Osteocyte (in vitro differentiated cells): ENCODE measurements at places on chromosomes 11 and 22.

GRCh38 chr11:3614742-3615171 lies 27.0 kb downstream of the ART5 start:
- no peak for DNase-seq

DNA sequence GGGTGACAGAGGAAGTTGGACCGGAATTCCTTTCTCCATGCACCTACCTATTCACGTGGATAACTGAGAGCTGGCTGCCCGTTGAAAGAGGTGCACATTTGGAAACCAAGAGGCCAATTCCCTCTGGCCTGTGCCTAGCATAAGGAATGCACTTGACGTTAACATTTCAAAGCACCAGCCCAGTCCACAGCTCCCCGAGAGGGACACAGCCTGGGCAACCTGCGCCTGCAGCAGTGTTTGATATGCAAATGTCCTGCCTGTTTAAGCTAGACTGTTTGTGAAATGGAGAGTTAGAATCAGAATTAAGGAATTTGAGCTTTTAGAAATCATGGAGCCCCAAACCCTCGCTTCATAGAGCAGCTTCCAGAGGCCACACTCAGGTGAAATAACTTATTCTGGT lies 126.1 kb downstream of the DSCAML1 start:
- no peak for DNase-seq

- no peak for DNase-seq
Observed at GRCh38 chr11:115112754-115113153, 391.5 kb downstream of the CADM1 start.

DNA sequence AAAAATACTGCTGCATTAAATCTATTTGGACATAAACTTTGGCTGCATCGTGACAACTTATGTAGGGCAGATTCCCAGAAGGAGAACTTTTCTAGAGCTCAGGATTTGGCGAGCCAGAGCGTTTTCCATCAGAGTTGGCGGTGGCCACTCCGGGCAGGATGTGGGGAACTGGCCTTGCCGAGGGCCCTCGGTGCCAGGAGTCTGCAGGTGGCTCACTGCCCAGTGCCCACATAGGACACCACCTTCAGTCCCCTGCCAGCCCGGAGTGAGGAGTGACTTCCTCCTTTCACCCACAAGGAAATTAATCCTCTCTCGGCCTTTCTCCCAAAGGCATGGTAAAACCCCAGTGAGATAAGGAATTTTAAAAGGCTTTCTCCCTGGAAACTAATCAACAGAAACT lies 1.6 kb upstream of the LGALS2 start:
- DNase-seq, result no peak

GRCh38 chr11:113549611-113550578 lies 74.7 kb upstream of the DRD2 start:
- DNase-seq, result peak; percentile 49
